ENCODE measurements at places on chromosomes 5 and 9. TPM values are rescaled to one million over a fixed set of nuclear protein-coding genes. Genes with fewer than 3 reads are reported as not detected.

- DNase-seq = no peak
These were observed 227.0 kb downstream of the DRD1 start for GRCh38 chr5:175216991-175217390.

DNA sequence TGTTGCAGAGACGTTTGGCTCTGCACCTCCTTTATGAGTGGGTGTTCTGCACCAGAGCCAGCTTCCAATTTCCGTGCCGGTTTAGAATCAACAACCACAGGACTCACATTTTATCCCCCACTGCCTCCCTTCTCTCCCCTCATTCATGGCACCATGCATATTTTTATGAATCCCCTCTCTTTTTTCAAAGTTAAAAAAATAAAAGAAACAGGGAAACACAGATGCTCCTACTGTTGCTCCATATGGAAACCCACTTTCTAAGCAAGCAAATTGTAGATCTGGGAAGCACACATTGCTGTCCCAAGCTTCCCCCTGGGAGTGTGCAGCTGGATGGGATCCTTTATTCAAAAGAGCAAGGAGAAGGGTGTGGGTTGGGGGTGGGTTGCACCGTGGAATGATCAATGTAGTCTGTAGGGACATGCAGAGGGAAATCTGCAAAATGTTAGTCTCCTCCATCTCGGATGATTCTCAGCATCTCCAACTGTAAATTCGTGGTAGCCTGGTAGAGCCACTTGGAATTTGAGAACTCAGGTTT is 410.0 kb upstream of the ADAMTSL1 start:
- no peak for DNase-seq

Gene MLANA
- not detected for total RNA-seq

GRCh38 chr5:20276959-20277263 is 288.9 kb upstream of the CDH18 start:
- DNase-seq = no peak

GRCh38 chr9:74728176-74728575 is 159.5 kb downstream of the TRPM6 start:
- DNase-seq = no peak

- DNase-seq = no peak
These were observed 205.7 kb downstream of the DRD1 start for GRCh38 chr5:175238326-175238725.

Gene NR2F1
- 1.3 TPM for total RNA-seq

GRCh38 chr9:5958273-5958672 is 57.2 kb downstream of the RANBP6 start:
- no peak for DNase-seq

DNA sequence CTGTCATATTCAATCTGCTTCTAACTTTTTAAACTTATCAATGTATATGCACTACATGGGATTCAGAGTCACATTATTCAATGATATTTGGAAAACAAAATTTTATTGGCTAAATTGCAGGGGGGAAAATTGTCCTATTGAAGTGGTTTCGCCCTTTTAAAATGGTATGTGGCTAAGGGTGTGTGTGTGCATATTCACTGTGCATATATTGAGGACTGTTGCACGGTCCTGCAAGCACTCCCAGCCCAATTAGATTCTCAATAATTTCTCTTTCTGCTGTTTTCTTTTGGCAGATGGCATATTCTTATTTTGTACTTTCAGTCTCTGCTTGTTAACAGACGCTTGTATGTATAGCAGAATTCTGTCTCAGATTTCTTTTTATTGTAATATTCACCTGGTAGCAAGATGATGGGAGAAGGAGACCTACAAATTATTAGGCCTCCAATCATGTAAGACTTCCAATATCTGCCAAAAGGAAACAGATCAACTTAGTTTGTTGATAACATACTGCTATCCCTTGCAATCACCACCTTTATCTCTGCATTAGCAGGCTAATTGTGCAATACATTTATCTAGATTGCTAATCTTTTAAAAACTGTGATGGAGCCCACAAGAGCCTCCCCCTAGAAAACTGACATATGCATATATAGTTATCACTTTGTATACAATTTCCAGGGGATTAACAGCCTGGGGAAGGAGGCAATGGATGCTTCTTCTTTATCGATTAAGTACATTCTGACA is 411.5 kb downstream of the PLK2 start:
- DNase-seq = no peak

Gene SLC6A19
- not detected for total RNA-seq

GRCh38 chr9:135343837-135344522 is 135.6 kb upstream of the PPP1R26 start:
- peak; percentile 81 for DNase-seq

GRCh38 chr9:99577351-99577750 is 244.3 kb upstream of the NR4A3 start:
- no peak for DNase-seq

GRCh38 chr5:33565324-33565723 is 124.6 kb downstream of the TARS1 start:
- DNase-seq = no peak

DNA sequence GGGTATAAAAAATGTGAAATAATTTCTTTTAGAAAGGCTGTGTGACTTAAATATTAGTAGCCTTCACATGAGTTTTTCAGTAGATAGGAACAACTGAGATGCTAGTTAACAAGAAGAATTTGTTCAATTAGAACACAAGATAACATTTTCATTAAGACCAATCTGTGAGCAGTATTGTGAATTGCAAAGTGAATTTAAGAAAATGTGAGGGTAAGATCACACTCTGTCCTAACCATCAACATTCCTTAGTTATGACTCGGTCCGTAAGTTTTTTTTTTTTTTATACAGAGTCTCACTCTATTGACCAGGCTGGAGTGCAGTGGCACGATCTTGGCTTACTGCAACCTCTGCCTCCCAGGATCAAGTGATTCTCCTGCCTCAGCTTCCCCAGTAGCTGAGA is 180.2 kb upstream of the EGFLAM start:
- no peak for DNase-seq

Gene PGM5
- 151 TPM for total RNA-seq

Gene SLCO6A1
- not detected for total RNA-seq

Gene PDGFRB
- total RNA-seq = 57.2 TPM

Gene MXD3
- total RNA-seq = 2.0 TPM

Gene PRRX2
- total RNA-seq = 0.54 TPM

Gene PCDHB13
- total RNA-seq = 2.6 TPM

GRCh38 chr9:133103183-133103986 is 17.7 kb downstream of the RALGDS start:
- peak; percentile 87 for DNase-seq

DNA sequence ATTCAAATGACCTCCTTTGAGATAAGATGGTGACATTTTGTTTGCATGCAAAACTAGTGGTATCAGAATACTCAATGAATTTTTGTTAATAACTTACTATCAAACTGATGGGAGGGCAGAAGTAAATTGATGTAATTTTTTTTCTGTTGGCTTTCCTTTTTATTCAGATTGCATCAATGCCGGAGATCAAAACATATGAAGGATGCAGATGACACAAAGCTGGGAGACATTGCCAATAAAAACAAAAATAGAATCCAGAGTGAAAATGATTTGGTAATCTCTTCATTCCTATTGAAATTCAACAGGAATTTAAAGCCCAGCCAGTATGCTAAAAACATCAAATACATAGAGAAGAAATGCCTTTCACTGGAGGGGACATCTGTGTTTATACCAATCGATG is 1655.3 kb upstream of the C9orf72 start:
- no peak for DNase-seq

- DNase-seq = no peak
These were observed 19.2 kb downstream of the SLC22A4 start for GRCh38 chr5:132313366-132313765.

Gene GPX3
- 627 TPM for total RNA-seq

Gene MSX2
- total RNA-seq = 1.4 TPM

Gene REXO4
- total RNA-seq = 18.7 TPM

Gene IL5
- not detected for total RNA-seq

- no peak for DNase-seq
These were observed 58.0 kb upstream of the RPL26L1 start for GRCh38 chr5:172901012-172901780.

DNA sequence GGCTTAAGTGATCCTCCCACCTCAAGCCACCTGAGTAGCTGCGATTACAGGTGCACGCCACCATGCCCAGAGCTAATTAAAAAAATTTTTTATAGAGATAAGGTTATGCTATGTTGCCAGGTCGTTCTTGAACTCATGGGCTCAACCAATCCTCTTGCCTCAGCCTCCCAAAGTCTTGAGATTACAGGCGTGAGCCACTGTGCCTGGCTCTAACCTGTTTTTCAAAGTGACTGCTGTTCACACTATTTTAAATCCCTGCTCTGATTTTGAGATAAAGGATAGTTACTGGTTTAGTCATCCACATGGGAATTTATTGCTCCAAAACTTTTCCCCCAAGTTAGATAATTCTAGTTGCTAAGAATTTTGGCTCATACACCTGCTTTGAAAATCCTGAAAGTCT is 48.2 kb upstream of the MTMR12 start:
- no peak for DNase-seq

GRCh38 chr9:107894572-107895261 is 405.1 kb upstream of the KLF4 start:
- no peak for DNase-seq

Gene FOXD1
- total RNA-seq = not detected

GRCh38 chr5:125410537-125411070 is 664.2 kb upstream of the ZNF608 start:
- no peak for DNase-seq

- DNase-seq = no peak
These were observed 141.6 kb upstream of the SPRY4 start for GRCh38 chr5:142466195-142466971.

DNA sequence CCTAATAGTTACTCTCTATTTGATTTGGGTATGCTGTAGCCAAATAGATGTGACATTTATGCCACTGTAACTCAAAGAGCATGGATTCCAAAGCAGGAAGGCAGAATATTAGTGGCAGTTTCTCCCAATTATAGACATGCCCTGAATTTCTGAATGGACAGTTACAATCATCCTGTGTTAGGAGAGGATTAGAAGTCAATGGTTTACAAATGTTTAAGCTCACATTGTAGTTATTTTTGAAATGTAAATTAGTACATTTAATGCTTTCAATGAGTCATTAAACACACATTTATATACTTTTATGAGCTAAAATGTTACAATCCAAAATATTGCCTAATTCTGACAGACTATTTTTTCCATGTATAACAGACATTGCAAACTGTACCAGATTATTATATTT is 62.3 kb upstream of the CDH18 start:
- no peak for DNase-seq

DNA sequence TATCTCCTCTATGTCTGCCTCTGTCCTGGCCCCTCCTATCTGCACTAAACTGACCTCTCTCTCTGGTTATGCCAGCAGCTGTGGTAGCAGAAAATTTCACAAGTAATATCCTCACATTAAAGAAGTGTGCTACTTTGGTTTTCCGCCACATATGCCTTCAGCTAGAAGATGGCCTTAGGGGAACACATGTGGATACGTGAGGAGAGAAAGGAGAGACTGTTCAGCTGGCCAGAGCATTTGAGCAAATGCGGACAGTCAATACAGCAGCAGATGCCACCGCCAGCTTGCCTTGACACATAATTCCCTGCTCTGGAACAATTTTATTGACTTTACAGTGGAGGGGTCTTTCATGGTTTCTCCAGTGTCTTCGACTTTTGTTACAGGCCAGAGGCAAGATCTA is 434.6 kb downstream of the TAF11L14 start:
- no peak for DNase-seq

- no peak for DNase-seq
These were observed 77.6 kb downstream of the KIF4B start for GRCh38 chr5:155091063-155091648.

- no peak for DNase-seq
These were observed 18.0 kb downstream of the MGAT1 start for GRCh38 chr5:180784497-180785097.

Gene CHSY3
- 0.57 TPM for total RNA-seq

GRCh38 chr9:99137891-99138290 is 33.0 kb downstream of the TGFBR1 start:
- DNase-seq = no peak

- no peak for DNase-seq
These were observed 120.6 kb downstream of the KIF4B start for GRCh38 chr5:155134130-155134529.

DNA sequence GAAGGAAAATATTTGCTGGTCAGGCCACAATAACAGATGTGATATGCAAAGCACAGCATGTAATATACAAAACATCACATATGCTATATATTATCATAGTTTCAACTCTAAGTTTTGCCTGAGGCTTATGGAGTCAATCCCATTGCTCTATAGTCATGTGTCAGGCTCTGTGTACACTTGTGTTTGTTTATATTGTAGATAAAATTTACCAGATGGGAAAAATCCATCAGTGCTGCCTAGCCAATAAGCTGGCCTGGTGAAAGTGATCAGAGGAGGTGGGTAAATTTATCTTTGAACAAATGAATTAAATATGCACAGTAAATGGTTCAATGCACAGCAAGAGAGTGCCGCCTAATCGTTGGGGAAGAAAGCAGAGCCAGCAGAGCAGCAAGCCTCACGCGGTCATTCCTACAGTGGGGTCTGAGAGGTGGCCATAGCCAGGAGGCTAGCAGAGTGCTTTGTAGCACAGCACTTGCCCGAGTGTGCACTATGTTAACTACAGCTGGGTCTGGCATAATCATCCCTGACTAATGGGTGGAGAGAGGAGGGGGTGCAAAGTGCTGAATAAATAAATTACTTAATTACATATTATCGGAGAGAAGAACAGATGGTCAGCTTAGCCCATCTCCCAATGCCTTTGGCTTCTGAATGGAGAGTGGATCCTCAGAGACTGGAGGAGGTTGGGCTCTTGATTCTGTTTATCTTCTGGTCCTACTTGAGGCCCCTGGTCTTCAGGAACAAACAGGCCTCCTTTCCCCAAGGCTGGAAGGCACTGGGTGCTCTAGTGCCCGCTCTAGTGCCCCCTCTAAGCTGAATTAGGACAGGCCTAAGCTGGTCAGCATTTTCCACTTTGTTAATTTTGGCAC is 153.5 kb downstream of the MAT2B start:
- no peak for DNase-seq

Gene PLGRKT
- total RNA-seq = 44.3 TPM

Gene CACNA1B
- 0.41 TPM for total RNA-seq

Gene ZNF608
- total RNA-seq = 9.3 TPM

Gene PCDHGA5
- 5.7 TPM for total RNA-seq

GRCh38 chr5:123819833-123820232 is 307.9 kb downstream of the CSNK1G3 start:
- DNase-seq = no peak

GRCh38 chr5:59789197-59789596 is 104.3 kb downstream of the PDE4D start:
- DNase-seq = no peak

- no peak for DNase-seq
These were observed 76.6 kb downstream of the GOLM1 start for GRCh38 chr9:86022687-86023266.

DNA sequence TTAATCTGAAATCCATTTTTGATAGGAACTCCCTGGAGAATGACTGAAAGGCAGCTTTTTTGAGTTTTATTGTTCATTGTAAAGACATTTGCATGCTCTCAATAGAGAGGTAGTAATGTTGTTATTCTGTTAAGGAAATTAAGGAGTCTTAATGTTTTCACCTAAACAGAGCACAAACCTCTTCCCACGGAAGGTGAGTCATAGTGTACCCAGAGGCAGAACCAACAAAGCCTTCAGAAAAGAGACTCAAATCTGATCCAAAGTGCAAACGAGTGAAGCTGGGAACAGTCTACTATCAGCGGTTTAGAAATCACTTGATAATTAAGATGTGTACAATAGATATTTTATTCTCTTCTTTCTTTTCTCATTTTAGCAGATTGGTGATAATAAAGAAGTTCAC is 470.5 kb downstream of the PLK2 start:
- DNase-seq = no peak

Gene BRINP1
- total RNA-seq = 0.35 TPM
